ENCODE measurements at places on chromosomes 13 and 19. TPM values are rescaled to one million over a fixed set of nuclear protein-coding genes. Genes with fewer than 3 reads are reported as not detected.

SPRED3 gene
- 0.36 TPM for total RNA-seq

PLIN5 gene
- 56.0 TPM for total RNA-seq

VSTM2B gene
- total RNA-seq: not detected

IRGC gene
- not detected for total RNA-seq

DNA sequence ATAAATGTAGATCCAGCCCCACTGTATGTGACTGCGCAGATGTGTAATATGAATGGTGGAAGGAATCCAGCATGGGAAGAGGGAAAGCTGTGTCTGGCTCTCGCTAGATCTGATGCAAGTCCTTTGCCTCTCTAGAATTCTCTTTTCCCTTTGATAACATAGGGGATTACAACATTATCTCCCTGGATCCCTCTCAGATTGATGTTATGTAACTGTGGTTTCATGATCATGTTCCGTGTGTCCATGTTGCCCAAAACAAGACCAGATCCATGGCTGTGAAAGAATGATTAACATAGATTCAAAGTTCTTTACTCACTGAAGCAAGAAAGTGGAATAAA lies 184.0 kb upstream of the UBL3 start:
- no peak for DNase-seq

DNA sequence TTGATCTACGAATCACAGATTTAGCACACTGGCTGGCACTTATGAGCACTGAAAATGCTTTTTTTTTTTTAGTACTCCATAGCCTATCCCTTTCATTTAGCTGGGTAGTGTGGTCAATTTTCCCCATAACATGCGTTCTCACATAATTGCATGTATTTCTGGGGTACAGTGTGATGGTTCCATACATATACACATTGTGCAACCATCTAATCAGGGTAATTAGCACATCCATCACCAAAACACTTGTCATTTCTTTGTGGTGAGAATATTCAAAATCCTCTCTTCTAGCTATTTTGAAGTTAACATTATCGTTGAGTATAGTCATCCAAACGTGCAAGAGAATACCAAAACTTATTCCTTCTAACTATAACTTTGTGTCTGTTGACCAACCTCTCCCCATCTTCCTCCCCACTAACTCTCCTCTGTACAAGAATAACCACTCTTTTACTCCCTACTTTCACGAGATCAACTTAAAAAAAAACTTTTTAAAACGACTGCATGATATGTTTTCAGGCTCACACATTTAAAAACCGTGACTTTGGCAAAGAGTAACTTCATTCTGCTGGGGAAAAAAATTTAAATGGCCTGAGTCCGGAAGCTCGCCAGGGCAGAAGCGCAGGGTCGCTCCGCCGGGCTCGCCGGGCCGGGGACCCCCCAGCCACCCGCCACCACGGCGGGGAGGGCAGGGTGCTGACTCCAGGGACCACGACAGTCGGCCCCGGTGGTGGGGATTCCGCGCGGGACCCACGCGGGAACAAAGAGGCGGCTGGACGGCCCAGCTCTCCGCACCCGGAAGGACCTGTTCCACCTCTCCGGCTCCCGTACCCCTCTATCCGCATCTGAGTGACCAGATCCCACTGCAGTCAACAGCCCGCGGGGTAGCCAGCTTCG lies 868 bp upstream of the UBAC2 start:
- no peak for DNase-seq

GRCh38 chr19:953445-954271 lies 27.8 kb downstream of the ARID3A start:
- DNase-seq: no peak

GRCh38 chr13:37491661-37492060 lies 106.9 kb downstream of the POSTN start:
- no peak for DNase-seq

- no peak for DNase-seq
These were observed 135.2 kb downstream of the PTPRS start for GRCh38 chr19:5205381-5205780.

GRCh38 chr13:62512194-62513141 lies 1096.8 kb upstream of the PCDH20 start:
- DNase-seq: no peak

GRCh38 chr13:30872685-30873461 lies 33.2 kb upstream of the MEDAG start:
- peak; percentile 49 for DNase-seq
